CD8-positive, alpha-beta memory T cell (primary cell): ENCODE measurements at places on chromosomes 2 and 18. TPM values are rescaled to one million over a fixed set of nuclear protein-coding genes. Genes with fewer than 3 reads are reported as not detected.

The REEP1 gene
- total RNA-seq = 0.28 TPM

The CYP26B1 gene
- not detected for total RNA-seq

The LRATD1 gene
- not detected for total RNA-seq

The DQX1 gene
- total RNA-seq = 0.51 TPM

The CELF4 gene
- not detected for total RNA-seq
